Stimulated activated CD8-positive, alpha-beta memory T cell treated with anti-CD3 and anti-CD28 coated beads, Interleukin-7, amount 100 ng/mL, for 4 hours (primary cell): ENCODE measurements at places on chromosomes 13 and 19.

DNA sequence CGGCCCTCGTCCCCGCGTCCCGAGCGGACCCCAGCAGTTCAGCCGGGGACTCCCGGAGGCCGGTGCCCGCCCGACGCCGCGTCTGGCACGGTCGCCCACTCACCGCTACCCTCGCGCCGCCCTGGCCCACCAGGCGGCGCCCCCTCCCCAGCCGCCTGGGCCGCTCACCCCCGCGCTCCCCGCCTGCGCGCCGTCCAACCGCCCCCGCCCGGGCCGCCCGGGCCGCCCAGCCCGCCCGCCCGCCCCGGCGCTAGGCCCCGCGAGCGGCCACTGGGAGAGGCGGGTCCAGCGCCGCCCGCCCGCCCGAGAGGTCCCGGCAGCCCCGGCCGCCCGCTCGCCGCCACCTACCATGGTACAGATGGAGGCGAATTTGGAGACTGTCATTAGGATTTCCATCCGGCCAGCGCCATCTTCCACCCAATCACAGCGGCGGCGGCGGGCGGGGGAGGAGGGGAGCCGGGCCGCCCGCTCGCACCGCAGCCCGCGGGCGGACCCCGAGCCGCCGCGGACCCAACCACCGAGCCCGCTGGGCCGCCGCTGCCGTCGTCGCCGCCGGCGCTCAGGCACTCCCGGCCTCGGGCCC lies at the start of gene USP12:
Gene USP12, minus strand, starts transcription at position 568 of the 583 bp plus-strand sequence. Its CDS starts 172 bp downstream, at position 396.
- DNase-seq, result no peak

DNA sequence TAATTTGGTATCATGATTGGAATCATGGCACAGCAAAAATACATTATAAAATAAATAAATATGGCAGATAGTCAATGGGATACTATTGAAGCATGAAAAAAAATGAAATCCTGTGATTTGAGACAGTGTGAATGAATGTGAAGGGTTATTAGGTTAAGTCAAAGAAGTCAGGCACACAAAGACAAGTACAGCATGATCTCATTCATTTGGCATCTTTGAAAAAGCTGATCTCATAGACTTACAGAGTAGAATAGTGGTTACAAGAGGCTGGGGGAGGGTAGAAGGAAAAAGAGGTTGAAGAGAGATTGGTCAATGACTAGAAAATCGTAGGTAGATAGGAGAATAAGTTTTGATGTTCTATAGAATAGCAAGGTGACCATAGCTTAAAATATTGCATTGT lies 295.1 kb upstream of the SLITRK5 start:
- no peak for DNase-seq

GRCh38 chr13:73411067-73411809 lies 352.4 kb downstream of the KLF5 start:
- no peak for DNase-seq

DNA sequence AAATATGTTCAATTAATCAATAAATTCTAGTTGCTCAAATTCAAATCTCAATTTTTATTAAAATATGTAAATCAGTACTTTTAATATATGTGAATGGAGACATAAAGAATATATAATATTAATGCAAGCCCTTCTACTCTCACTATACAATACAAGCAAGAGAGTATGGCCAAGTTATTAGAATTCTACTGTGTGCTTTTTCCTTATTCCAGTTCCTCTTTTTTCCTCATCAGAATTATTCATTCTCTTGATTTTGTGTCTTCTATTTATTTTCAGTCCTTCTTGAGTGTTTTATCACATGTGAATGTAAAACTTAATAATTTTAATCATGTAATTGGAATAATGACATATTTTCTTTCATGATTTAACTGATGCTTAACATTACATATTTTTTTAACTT lies 276.8 kb downstream of the PCDH20 start:
- DNase-seq, result no peak

- no peak for DNase-seq
Observed at GRCh38 chr13:46387064-46387851, at the start of gene RUBCNL. Gene RUBCNL, minus strand, starts transcription at chr13:46387252. Its CDS starts 14,777 bp downstream, at chr13:46372475.
